ENCODE measurements at places on chromosomes 12 and 14.

GRCh38 chr14:80494769-80495168, 283.5 kb upstream of the DIO2 start:
- DNase-seq = no peak

DNA sequence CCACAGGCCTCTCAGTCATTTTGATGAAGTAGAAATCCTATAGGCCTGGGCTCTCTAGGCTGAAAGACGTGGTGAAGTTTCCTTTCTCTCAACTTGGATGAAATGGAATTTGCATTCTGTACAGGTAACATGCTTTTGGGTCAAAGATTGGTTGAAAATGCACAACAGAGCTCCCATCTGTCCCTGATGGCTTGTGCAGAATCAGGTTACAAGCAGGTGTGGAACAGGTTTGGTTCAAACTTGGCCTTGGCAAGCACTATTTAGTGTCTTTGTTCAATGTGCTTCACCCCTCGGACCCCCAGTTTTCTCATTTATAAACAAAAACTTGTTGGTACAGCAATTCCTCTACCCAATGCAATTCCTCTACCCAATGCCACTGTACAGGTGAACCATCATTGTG, 1493.0 kb downstream of the AACS start:
- DNase-seq = no peak

DNA sequence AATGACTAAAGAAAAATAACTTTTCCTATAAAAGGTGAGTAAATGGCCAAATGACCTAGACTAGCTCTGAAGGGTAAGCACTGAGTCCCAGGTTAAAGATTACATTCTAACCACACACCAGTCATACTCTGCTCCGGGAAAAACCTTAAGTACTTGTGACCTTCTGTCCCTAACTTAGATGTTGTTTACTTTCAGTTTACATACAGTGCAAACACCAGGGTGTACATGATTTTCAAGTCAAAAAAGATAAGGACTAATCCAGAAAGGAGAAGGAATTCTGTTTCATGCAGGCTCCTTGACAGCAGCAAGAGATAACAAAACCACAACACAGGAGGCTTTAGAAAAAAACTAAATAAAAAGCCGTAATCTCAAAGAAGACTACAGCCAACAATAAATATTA, 174.2 kb downstream of the PPM1H start:
- DNase-seq = no peak

- DNase-seq = peak; percentile 67
Observed at GRCh38 chr12:122421821-122422729, at the start of gene CLIP1. Gene CLIP1 (minus strand): TSS chr12:122422669. CDS start chr12:122380452, 42,217 bp downstream.

Data from WERI-Rb-1 (cell line).